Effector CD8-positive, alpha-beta T cell (primary cell): ENCODE measurements at places on chromosomes 13 and 19.

DNA sequence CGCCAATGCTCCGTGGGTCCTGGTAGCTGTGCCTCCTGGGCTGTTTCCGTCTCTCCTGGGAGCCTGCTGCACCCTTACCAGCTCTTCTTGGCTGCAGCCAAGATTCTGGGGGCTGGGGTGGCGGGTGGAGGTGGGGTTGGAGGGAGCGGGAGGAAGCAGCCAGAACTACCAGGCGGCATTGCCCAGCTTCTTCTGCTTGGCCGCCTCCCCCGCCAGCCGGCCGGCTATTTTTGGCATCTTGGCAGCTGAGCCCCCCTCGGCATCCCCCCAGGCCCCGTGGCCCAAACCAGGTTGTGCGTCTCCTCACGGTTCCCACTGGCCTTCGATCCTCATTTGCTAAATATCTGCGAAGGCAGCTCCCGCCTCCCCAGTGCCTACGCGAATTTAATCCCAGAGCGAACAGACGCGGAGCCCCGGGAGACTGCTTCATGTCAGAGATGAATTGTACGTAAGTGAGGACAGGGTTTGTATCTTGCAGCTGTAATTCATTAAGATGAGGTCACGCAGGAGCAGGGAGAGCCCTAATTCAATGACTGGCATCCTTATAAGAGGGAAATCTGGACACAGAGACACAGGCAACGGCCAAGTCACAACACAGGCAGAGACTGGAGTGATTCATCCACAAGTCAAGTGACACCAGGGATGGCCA lies 12.8 kb upstream of the PEAK3 start:
- no peak for DNase-seq

- no peak for DNase-seq
These were observed 13.9 kb upstream of the MKNK2 start for GRCh38 chr19:2064788-2065524.

- no peak for DNase-seq
These were observed 102.6 kb downstream of the DOCK9 start for GRCh38 chr13:98875146-98875729.

DNA sequence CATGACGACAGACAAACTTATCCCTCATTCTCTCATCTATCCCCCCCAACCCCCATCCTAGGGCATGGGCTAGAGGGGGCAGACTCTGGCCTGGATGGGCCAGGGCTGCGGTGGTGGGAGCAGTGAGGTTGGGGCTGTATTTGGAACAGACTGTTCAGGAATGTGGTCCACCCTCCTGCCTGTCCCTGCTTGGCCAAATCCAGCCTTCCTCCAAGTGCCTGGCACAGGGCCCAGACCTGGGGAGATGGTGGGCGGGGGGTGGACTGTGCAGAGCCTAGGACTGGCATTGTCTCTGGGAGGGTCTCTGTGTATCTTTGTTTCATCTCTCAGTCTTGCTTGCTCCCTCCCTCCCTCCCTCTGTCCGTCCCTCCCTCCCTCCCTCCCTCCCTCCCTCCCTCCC lies 14.2 kb downstream of the EGLN2 start:
- DNase-seq = no peak

GRCh38 chr19:37221136-37221535 lies 3.1 kb downstream of the ZNF383 start:
- DNase-seq = no peak

DNA sequence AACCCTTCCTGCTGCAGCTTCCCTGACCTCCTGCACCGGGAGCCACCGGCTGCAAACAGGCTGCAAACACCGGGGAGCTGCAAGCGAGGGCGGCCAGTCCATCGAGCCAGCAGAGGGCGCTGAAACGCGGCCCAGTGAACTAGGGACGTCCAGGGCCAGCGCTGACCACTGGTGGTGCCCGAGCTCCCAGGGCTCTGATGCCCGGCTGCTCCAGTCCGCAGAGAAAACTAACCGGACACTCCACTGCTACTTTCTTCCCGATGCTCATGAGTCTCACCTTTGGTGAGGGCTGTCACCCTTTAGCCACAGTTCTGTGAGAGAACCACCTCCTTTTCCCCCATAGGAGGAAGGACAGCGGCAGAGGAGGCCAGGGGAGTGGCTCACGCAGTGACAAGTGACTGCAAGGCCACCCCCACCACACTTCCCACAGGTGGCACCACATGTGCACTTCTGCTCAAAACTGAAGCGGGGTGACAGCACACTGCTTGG lies 82.8 kb upstream of the MTIF3 start:
- DNase-seq = peak; percentile 20

DNA sequence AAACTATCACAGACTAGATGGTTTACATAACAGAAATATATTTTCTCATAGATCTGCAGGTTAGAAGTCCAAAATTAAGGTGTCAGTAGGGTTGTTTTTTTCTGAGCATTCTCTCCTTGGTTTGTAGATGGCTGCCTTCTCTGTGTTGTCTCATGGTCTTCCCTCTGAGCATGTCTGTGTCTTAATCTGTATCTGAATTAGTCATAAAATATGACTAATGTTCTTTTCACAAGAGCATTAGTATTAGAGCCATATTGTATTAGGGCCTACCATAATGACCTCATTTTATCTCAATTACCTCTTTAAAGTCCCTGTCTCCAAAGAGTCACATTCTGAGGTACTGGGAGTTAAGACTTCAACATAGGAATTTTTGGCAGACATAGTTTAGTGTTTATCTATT lies 77.2 kb upstream of the OBI1 start:
- DNase-seq = no peak

DNA sequence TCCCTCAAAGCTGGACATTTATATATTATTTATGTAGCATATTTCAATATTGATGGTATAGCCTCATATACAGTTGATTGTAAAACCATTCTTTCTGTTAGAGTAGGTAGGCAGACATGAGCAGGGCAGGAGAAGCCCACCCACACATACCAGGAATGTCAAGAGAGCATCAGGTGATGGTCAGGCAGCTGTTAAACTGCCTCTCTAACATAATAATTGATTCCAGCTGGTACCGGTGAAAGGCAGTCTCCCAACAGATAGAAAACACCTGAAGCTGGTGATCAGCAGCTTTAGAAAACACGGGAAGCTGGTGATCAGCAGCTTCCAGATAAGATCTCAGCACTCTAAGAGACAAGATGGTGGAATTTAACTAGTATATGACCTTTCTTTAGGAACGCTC lies 132.9 kb downstream of the SLITRK6 start:
- DNase-seq = no peak

GRCh38 chr19:28961772-28962500 lies 251.0 kb downstream of the UQCRFS1 start:
- DNase-seq = no peak

DNA sequence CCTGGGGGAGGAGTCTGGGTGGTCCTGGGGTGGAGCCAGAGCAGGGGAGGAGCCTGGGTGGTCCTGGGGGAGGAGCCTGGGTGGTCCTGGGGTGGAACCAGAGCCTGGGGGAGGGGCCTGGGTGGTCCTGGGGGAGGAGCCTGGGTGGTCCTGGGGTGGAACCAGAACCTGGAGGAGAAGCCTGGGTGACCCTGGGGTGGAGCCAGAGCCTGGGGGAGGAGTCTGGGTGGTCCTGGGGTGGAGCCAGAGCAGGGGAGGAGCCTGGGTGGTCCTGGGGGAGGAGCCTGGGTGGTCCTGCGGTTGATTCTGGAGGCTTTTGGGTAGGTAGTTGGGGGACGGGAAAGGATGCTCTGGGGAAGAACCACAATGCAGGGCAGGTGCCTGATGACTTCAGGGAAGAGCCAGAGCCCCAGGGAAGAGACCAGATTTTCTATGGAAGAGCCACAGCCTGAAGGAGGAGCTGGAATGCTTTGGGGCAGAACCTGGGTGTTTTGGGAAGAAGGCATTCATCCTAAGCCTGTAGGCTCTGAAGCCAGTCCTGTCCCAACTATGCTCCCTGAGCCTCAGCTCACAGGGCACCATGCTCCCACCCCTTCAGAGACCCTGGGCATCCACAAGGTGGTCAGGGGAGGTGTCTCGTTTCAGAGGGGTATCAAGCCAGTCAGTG lies 15.0 kb downstream of the MRPS12 start:
- DNase-seq = no peak

DNA sequence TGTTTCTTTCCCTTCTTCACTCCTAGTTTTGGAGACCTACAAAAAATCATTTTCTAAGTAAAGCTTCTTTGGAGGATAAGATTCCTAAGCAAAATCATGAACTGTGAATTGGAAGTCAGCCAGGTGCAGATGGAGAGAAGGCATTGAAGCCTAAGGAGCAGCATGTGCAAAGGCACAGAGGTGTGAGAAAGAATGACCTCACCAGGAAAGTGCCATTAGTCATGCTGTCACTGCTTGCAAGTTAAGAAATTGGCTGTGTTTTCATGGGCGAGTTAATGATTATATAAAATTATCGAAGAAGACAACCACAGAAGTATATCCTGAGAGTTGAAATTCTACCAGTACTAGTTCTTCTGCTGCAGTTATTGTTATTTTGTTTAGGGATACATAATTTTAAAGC lies 80.3 kb upstream of the KLHL1 start:
- no peak for DNase-seq

- DNase-seq = no peak
These were observed 10.8 kb downstream of the NFKBID start for GRCh38 chr19:35889370-35890112.

- no peak for DNase-seq
These were observed 1370.3 kb upstream of the MIR17HG start for GRCh38 chr13:89977203-89977602.

DNA sequence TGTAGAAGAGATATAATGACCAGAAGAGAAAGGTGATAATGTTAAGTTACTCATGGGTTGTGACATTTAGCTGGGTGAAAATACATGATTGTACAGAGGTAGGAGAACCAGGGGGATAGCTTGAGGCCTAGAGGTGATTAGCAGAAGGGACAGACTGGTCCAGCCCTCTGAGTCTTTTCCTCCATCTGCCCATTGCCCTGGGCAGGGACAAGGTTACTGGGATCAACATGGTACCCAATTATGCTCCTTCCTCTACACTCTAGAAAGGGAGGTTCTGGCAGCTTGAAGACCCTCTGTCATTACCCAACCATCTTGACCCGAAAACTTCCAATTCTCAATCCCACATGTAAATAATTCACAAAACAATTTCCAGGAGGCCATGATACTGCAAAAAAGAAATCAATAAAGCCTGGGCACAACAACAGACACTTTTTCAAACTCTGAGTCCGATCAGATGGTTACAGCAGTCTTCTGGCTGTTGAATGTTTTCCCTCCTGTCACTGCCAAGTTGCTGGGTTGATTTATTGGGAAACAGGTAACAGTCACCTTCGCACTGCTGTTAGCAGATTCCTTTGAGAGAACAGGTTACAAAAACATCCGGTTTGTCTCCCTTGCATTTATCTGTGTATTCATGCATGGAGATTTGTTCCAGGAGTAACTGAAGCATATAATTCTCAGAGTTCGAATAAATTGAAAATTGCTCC lies 239.1 kb upstream of the HTR2A start:
- no peak for DNase-seq

GRCh38 chr13:27309967-27310598 lies 39.5 kb downstream of the RASL11A start:
- no peak for DNase-seq

DNA sequence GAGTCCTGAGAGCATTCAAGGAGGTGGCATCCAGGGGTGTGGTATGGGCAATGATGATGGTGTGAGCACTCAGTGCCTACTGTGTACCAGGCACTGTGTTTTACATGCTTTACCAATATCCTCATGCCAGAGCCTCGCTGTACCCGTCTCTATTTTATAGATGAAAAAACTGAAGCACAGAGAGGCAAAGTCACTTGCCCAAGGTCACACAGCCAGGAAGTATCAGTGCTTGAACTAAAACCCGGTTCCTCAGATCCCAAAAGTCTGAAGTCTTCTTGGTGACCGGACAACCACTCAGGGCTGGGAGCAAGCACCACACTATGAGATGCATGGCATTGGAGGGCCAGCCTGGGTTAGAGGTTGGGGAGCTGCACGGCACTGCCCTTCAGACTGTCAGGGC lies 84.1 kb downstream of the CHST8 start:
- DNase-seq = no peak

DNA sequence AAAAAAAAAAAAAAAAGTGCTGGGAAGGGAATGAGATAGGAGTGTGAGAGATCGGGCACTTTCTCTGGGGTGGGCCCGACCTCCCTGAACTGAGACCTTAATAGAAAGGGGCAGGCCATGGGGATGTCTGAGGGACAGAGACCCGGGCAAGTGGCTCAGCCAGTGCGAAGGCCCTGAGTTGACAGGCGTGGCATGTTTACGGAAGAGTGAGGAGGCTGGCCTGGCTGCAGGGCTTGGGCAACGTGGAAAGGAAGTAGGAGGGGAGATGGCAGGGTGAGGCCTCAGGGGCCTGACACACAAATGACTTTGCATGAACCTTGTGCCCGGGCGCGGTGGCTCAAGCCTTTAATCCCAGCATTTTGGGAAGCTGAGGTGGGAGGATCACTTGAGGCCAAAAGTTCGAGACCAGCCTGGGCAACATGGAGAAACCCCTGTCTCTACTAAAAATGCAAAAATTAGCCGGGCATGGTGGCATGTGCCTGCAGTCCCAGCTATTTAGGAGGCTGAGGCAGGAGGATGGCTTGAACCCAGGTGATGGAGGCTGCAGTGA lies 13.9 kb downstream of the FCHO1 start:
- no peak for DNase-seq

DNA sequence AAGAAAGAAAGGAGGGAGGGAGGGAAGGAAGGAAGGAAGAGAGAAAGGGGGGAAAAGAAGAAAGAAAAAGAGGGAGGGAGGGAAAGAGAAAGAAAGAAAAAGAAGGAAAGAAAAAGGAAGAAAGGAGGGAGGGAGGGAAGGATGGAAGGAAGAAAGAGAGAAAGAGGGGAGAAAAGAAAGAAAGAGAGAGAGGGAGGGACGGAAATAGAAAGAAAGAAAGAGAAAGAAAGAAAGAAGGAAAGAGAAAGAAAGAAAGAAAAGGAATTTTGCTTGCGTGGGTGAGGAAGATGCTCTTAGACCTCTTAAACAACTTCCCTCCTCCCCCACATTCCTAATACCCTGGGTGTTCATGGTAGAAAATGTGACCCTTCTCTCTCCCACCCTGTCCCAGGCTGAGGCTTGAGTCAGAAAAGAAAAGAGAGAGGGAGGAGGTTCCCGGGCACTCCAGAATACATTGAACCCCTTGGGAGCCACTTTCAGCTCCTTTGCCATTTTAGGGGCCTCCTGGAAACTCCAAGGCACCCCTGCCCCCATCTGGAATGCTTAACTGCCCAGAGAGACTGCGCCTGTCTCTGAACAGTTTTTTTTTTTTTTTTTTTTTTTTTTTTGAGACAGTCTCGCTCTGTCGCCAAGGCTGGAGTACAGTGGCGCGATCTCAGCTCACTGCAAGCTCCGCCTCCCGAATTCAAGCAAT lies 9.2 kb upstream of the KANK3 start:
- DNase-seq = no peak

DNA sequence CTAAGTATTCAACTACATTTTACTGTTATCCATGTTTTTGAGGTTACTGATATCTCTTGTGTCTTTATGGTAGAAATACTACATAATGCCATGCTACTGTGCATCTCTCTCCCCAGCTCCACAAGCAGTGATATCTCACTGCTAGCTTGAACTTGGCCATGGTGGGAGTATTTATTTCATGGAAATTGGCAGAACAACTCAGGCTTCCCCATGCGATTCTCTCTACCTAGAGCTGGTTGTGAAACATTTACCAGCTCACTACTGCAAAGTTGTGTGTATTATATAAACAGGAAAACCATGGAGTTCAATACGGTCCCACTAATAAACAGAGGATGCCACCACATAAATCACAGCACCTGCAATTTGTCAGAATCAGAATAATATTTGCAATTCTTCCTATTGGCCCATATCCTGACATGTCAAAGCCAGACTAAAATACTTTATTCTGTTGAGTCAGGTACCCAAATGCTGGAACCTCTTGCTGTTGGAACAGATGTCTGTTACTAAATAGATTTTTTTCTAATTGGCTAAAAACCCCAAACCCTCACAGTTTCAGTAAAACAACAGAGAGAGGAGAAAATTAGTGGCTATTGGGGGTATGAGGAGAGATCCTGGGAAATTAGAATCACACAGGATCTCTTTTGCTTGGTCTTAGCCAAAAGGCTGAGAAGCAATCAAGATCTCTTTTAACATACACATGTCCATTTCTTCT lies 91.4 kb upstream of the SLC10A2 start:
- no peak for DNase-seq
